ENCODE measurements at places on chromosomes 13 and 19.

DNA sequence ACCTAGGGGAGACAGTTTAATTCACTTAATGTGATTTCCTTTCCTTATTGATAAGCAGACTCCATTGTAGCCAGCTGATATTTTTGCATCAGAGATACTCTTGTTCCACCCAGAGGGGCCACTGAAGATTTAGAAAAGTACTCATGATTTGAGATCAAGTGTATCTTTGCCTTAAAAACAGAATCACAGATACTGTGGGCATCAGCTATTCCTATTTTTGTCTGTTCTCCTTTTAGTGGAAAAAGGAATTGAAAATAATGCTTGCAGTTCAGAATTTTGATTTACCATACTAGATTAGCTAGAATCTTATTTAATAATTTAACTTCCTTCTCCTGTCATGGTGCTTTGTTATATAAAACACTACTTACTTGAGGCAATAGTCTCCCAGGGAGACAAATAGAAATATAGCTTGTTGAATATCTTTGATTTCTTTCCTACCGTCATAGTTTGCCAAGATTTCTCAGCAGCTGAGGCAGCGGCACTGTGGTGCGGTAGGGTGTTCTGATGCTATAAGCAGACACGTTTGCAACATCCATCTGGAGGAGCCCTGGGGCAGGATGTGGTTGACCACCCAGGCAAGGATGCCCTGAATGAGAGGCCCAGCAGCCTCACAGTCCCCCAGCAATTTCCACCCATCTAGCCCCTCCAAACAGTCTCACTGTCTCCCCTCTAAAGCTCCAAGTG is 47.0 kb upstream of the RAP2A start:
- no peak for DNase-seq

DNA sequence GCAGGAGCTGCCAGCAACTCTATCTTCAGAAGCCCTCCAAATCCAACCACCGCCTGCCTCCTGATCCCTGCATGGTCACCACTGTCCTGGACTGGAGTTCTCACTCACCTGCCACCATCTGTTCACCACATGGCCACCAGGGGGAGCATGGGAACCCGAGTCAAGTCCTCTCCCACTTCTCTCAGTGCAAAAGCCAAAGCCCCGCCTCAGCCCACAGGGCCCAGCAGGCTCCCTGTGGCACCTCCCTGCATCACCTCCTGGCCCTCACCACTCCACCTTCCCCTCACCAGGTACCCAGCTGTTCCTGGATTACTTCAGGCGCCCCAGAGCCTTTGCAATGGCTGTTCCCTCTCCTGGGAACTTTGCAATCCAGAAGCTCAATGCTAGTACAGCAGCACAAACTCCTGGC is 5.3 kb downstream of the DHPS start:
- DNase-seq: peak; percentile 87

GRCh38 chr13:73585236-73585635 is 526.4 kb downstream of the KLF5 start:
- no peak for DNase-seq

GRCh38 chr13:97003071-97003470 is 8.8 kb upstream of the OXGR1 start:
- DNase-seq: no peak

GRCh38 chr13:112635323-112635722 is 47.4 kb upstream of the TUBGCP3 start:
- no peak for DNase-seq

- peak; percentile 15 for DNase-seq
Measured at GRCh38 chr13:97849305-97849704, 104.2 kb upstream of the IPO5 start.

DNA sequence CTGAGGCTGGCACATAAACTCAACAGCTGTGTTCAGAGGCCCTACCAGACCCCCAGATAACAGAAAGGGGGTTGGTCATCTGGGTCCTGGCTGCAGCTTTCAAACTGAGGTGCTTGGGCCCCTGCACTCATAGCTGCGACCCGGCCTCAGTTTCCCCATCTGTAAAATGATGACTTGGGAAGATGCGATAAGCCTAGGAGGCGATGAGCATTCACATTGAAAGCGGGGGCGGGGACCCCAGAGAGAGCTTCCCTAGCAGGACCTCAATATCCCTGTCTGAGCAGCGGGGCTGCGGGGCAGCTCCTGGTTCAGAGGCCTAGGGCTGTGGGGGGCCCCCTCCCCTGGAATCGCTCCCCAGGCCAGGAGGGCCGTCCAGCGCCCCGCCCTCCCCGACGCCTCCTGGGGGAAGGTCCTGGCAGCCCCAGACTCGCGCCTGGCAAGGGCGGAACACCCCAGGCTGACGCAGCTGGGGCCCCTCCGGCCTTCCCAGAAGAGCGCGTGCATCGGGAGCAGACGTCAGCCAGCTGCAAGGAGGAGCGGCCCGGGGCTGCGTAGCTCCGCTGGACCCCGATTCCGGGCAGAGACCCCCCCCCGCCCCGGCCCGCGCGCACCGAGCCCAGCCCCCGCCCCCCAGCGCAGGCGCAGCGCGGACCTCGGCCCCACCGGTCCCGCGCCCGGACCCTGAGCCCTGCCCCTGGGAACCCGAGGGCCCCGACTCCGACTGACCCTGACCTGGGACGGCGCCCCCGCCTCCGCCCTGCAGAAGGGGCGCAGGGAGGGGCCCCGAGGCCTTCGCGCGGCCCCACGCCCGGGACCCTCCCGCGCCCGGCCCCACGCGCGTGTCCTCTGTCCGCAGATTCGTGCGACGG is 3.5 kb downstream of the FSTL3 start:
- DNase-seq: peak; percentile 83
